ENCODE measurements at places on chromosomes 4 and X.

DNA sequence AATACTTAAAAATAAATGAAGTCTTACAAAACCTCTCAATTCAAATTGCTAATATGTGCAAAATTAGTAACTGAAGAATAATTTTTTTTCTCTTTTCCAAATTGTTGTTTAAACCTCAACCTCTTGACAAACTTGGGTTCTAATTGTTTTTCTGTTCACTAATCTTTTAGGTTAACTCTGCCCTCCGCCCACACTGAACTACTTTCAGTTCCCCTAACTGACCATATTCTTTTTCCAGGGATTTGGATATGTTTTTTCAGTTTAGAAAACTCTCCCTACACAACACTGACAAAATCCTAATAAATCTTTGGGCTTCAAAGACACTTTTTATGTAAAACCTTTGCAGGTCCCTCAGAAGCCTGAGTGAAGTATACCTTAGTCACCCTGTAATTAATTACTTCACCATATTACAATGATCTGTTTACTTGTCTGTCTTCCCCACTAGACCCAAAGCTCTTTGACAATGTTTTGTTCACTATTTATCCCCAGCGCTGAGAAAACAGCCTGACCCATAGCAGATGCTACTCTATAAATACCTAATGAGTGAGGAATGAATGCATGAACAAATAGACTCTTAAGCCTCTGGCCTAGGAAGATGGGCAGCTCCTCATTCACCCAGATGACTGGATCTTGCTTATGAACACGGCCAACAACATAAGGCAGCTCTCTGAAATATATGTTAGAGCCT is 134.9 kb downstream of the MAML3 start:
- no peak for DNase-seq

- DNase-seq, result no peak
Measured at GRCh38 chr4:83089410-83090157, 24.9 kb downstream of the PLAC8 start.

DNA sequence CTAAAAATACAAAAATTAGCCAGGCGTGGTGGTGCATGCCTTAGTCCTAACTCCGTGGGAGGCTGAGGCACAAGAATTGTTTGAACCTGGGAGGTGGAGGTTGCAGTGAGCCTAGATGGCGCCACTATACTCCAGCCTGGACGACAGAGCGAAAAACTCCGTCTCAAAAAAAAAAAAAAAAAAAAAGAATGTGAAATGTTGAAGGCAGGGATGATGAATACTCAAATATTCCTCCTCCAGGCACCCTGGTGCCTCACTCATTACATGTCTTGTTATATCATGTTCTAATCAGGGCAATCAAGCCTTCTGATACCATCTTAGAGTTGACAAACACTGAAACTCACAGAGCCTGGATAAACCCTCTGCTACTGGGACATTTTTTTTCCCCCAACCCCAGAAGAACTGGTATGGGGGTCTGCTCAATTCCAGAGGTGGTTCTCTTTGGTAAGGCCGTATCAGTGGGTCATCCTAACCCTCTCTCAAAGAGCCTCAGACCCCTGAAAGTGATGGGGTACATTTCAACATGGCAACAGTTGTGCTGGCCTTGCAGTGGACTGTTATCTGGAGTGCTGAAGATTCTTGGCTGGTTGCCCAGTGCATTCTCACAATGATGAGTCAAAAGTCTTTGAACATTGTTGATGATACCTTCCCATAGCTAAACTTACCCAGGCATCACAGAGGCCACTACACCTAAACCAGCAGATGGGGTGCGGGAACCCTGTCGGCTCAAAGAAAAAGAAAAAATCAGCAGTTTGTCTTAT is 2.4 kb upstream of the SH3KBP1 start:
- peak; percentile 31 for DNase-seq

GRCh38 chrX:9131066-9131465 is 97.1 kb upstream of the FAM9B start:
- DNase-seq, result no peak

- DNase-seq, result no peak
Measured at GRCh38 chr4:83378419-83378818, 43.8 kb upstream of the HPSE start.

DNA sequence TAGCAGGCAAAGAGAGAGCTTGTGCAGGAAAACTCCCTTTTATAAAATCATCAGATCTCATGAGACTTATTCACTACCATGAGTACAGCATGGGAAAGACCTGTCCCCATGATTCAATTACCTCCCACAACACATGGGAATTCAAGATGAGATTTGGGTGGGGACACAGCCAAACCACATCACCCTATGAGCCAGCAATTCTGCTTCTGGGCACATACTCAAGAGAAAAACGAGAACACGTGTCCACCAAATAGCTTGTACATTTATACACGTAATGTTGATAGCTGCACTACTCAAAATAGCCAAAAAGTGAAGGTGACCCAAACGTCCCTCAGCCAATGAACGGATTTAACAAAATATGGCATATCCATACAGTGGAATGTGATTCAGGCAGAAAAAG is 94.5 kb upstream of the DHRSX start:
- no peak for DNase-seq

GRCh38 chr4:138555584-138555983 is 313.4 kb upstream of the SLC7A11 start:
- DNase-seq, result no peak

GRCh38 chr4:6767386-6767747 is 15.2 kb upstream of the KIAA0232 start:
- DNase-seq, result no peak

GRCh38 chrX:102739657-102740056 is 19.1 kb downstream of the GPRASP3 start:
- DNase-seq, result no peak

- DNase-seq, result no peak
Measured at GRCh38 chr4:99790796-99791617, 25.6 kb upstream of the DAPP1 start.

Measured in effector memory CD4-positive, alpha-beta T cell (primary cell).